ENCODE measurements at places on chromosomes 1 and 21.

- no peak for DNase-seq
These were observed 18.6 kb downstream of the NADK start for GRCh38 chr1:1759456-1760344.

DNA sequence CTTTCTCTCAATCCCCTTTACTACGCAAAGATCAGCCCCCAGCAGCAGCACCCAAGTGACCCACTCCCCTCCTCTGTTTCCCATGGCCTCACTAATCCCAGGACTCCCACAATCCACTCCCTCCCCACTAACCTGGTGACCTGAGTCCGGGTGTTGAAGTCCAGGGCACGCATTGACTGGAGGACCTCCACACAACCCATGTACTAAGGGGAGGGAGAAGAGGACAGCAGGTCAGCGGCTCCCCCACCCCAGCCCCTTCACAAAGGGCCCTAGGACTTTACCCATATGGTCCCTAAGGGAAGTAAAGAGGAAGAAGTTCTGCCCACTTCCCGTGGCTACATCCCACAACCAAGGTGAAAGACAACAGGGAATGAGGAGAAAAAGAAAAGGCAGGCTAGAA, 1.3 kb downstream of the SHC1 start:
- no peak for DNase-seq

DNA sequence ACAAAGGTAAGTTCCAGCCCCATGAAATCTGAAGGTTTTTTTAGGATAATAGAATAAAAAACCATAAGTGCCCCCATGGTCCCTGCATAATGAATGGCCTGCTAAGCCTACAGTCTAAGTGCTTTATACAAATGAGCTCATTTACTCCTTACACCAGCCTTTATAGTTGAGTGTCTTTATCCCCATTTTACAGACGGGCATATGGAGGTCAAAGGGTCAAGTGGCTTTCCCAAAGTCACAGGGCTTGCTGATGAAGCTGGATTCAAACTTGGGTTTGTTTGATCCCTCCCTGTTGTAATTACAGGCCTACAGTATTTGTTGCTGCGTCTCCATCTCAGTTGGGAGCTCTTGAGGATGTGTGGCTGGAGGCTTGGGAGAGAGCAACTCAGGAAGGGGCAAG, 28.3 kb upstream of the ARHGEF10L start:
- no peak for DNase-seq

- no peak for DNase-seq
These were observed 22.1 kb downstream of the PTPRU start for GRCh38 chr1:29258189-29258975.

- DNase-seq: no peak
These were observed 1.5 kb downstream of the C1orf35 start for GRCh38 chr1:228101614-228101993.
